ENCODE measurements at places on chromosomes 7 and 10. TPM values are rescaled to one million over a fixed set of nuclear protein-coding genes. Genes with fewer than 3 reads are reported as not detected.

Gene ZNF282
- 8.9 TPM for polyA plus RNA-seq

GRCh38 chr7:101165958-101166647, 734 bp upstream of the VGF start:
- no peaks in the 10 kb centered on the region for H3K36me3 ChIP-seq
- H3K4me1 ChIP-seq = no peaks in the 10 kb centered on the region
- H3K27me3 ChIP-seq = no peaks in the 10 kb centered on the region

Gene CDH23
- polyA plus RNA-seq = 0.50 TPM

DNA sequence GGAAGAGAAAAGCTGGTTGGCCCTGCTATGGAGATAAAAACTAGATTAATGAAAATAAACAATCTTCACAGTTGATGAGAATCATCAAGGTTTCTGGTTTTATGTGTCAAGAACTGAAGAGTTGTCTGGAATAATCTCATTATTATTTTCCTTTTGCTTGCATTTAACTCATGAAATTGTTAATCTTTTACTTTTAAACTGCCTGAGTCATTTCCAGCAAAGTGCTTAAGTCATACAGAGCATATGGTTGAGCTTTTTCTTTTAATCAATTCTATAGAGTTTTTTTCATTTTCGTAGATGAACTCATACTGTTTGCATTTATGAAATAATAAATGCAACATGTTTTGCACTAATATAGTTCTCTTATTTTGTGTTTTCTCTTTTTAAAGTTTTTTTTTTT, 747.9 kb downstream of the NXPH1 start:
- H3K36me3 ChIP-seq = no peaks in the 10 kb centered on the region
- H3K4me3 ChIP-seq = no peak overlapping the region
- no peak for DNase-seq
- H3K4me1 ChIP-seq = no peaks in the 10 kb centered on the region

Gene SLC29A4
- 0.50 TPM for polyA plus RNA-seq

Gene PAX4
- polyA plus RNA-seq = not detected

- H3K4me3 ChIP-seq = no peak overlapping the region
- no peaks in the 10 kb centered on the region for H3K4me1 ChIP-seq
- no peaks in the 10 kb centered on the region for H3K27me3 ChIP-seq
- H3K27ac ChIP-seq = no peak overlapping the region
- no peaks in the 10 kb centered on the region for H3K36me3 ChIP-seq
- DNase-seq = no peak
These were observed 6.0 kb upstream of the CUEDC2 start for GRCh38 chr10:102438374-102438773.

All from aorta (tissue), 5 donors.